ENCODE measurements at places on chromosomes 5 and 9.

- DNase-seq: no peak
These were observed 101.5 kb downstream of the OXCT1 start for GRCh38 chr5:41768692-41769091.

DNA sequence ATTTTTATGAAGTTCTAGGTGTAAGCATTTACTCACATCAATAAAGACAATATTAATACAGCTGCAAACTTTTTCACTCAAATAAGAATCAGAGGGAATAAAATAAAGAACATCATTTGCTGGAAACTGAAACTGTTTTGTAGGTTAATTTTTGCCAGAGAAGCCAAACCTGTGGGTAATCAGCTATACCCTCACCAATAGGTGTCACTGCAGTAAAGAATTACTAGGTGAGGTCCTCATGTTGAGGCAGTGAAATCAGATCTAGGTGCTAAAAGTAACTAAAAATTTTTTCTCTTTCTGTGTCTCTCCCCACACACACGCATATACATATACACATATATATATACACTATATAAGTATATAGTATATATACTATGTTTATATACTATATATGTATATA, 1016.3 kb upstream of the SEMA6A start:
- peak; percentile 42 for DNase-seq

- peak; percentile 54 for DNase-seq
These were observed 139.9 kb downstream of the PIP5K1B start for GRCh38 chr9:68844631-68845612.

DNA sequence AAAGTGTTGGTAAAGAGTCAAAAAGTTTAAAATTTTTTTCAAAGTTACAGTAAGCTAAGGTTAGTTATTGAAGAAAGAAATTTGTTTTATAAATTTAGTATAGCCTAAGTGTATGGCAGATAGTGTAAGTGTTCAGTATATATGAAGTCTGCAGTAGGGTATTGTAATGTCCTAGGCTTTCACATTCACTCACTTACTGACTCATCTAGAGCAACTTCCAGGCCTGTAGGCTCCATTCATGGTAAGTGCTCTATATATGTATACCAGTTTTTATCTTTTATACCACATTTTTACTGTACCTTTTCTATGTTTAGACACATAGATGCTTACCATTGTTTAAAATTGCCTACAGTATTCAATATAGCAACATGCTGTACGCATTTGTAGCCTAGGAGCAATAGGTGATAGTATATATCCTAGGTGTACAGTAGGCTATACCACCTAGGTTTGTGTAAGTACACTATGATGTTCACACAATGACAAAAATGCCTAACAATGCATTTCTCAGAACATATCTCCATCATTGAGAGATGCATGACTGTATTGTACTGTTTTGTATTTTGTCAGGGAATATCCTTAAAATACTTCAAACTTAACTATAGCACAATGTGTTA, 38.5 kb downstream of the CYSTM1 start:
- DNase-seq: no peak

GRCh38 chr9:134381671-134382516, 55.6 kb downstream of the RXRA start:
- DNase-seq: no peak

DNA sequence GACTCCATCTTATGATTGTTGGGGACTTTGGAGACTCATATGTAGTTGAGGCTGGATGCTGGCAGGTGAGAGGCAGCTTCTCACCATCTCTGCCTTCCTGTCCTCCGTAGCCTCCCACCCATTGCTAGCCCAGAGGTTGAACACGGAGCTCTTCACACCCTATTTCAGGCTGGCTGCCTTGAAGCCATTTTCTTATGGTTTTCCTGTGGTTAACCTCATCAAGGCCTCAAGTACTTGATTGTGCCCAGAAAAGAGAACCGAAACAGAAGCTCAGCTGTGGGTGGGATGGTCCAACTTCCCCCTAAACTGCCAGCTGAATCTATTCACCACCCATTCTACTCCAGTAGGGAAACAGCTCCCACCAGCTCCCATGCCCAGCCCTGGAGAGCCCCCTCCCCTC, 102.9 kb downstream of the LIFR start:
- DNase-seq: no peak

GRCh38 chr9:89882930-89883361, 278.1 kb downstream of the GADD45G start:
- no peak for DNase-seq

- peak; percentile 34 for DNase-seq
These were observed 403.9 kb downstream of the CDH18 start for GRCh38 chr5:19584131-19584530.

GRCh38 chr5:130337179-130337888, 433.1 kb downstream of the CHSY3 start:
- no peak for DNase-seq

GRCh38 chr5:120655828-120656435, 191.8 kb downstream of the PRR16 start:
- DNase-seq: peak; percentile 49

- DNase-seq: no peak
These were observed 81.3 kb upstream of the TMEM171 start for GRCh38 chr5:73039082-73039481.

DNA sequence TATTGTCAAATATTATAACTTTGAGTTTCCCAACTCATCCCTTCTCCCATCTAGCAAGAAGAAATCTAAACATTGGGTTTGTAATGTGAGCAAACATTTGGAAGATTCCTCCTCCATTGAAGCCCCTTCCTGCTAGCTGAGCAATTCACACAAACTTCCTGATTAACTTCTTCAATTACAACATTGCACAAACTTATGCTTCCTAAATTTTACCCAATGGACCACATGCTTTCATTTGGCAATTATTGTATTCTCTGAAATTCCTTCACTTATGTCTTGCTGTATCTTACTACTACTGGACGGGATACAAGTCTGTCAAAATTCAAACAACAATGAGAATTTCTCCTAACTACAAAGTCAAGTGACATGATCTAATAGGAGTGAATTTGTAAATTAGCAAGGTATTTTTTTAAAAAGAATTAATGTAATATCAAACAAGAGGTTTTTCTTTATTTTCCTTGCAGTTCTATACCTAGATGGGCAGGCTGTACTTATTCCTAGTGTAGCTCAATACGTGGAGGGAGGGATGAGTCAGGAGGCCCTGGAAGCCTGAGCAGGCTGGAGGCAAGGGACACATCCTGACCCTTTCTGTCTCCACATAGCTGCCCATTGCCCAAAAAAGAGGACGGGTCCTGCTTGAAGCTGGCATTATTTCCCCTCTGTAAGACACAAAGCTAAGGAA, 11.8 kb upstream of the IFNW1 start:
- no peak for DNase-seq

DNA sequence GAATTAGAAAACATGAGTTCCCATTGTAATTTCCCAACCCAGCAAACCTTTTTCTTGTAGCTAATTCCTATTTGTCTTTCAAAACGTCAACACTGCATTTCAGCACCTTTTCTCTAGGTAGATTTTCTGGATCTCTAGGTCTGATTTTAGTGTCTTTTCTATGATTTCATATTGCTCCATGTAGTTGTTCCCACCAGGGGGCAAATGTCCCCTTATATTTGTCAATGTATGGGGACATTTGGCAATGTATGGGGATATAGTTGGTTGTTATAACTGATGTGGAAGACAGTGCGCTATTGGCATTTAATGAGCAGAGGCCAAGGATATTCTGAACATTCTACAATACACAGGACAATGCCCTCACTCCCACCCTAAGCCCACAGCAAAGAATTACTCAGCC, 273.9 kb upstream of the ADRA1B start:
- DNase-seq: no peak

DNA sequence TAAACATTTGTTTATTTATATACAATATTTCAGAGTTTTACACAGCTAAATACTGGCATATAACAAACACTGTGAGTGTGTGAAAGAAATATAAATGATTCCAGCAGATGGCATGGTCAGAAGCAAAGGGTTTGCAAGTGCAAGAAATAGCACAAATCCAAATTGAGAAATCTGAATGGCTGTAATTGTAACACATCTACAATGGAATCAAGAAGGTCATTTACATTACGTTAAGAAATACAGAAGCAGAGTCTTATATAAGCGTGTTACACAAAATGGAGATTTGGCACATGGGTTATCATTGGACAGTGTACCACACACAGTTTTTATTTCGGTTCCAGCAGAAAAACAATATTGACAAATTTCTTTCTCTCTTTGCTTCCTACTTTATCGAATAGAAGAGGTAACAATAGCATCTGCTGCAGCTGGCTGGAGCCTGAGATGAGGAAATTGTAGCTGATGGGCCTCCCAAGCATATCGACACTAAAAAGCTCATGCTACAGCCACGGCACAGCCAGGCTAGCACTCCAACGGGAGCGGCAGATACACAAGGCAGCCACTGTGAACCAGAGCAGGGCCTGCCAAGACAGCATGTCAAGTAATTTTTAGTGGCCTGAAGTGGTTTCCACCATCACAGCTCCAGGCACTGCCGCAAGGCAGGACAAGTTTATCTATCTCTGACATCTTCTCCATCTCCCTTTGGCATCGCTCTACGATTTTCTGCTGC, 564.6 kb upstream of the DMAC1 start:
- no peak for DNase-seq

DNA sequence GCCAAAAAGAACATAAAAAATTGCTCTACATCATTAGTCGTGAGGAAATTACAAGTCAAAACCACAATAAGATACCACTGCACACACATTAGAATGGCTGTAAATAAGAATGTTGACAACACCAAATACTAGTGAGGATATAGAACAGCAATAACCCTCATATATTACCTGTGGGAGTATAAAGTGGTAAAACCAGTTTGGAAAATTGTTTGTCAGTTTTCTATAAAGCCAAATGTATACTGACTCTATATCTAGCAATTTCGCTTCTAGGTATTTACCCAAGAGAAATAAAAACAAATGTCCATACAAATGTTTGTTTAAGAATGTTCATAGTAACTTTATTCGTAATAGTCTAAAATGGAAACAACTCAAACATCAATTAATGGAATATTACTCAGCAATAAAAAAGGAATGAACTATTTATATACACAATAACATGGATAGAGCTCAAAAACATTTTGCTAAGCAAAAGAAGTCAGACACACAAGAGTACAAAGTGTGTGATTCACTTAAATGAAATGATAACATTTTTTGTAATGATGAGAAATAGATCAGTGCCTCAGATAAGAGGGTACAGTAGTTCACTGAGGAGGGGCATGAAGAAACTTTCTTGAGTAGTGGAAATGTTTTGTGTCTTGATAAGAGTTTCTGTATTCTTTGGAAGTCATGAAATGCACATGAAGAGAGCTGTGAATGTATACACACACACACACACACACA, 219.6 kb upstream of the ZNF462 start:
- DNase-seq: no peak

GRCh38 chr5:121897341-121897740, 45.7 kb downstream of the FTMT start:
- peak; percentile 53 for DNase-seq
